ENCODE measurements at places on chromosomes 2 and 18.

DNA sequence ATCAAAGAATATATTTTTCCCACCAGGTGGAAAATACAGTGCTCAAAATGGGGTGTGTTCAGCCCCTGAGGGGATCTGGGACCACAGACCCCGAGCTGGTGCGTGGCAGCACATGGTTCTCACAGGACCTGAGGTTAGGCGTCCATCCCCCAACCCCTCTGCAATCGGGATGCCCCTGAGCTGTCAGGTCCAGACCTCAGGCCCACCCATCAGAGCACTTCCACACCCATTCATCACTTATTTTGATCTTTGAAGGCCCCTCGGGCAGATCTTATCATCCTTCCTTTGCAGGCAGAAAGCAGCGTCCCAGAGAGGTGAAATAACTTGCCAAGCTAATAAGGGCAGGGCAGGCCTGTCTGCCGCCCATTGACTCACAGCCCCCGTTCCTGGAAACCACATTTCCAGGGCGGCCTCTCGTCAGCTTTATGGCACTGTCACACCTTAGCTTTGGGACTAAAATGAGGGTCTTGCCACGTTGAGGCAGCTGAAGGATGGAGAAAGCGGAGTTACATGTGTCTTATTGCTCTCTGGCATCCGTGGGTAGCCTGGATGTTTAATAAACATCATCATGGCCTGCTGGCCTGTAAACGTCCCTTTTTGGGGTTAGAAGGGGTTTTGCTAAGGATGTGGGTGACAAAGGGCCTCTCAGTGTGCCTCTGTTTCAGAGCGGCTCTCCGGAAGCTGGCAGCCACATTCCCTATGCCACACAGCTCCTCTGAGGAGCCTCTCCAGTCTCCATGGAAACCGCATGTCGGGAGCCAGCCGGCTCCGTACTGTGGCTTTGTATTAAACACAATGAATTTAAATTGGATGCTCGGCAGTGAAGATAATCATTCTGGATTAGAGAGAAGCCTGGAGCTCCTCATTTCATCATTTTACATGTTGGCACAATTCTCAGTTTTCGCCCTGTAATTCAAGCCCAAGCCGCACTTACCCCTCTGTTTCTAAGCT, 58.3 kb upstream of the MAPRE3 start:
- peak; percentile 28 for DNase-seq

DNA sequence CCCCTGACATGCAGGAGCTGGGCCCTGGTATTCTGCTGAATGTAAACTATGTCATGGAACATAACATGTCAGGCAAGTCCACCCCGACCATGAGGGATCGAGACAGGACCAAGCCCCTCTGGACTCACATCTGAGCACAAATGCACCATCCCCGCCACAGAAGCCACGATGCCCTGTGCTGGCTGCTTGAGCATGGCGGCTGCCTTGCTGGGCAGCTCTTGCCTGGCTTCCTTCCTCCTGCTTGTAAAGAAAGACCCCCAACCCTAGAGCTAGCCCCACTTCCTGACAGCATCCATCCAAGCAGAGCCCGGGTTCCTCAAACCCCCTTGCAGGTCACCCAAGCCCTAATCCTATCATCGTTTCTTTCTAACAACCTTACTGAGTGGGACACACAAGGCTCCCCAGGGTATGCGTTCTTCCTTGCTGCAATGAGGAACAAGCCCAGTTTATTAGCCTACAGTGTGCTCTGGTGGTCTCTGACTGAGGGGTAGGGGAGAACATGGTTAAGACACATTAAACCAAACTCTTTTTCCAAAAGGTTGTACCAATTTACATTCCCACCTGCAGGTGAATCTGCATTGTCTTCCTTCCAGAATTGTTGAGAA, 26.6 kb downstream of the PTPN18 start:
- DNase-seq = no peak

GRCh38 chr2:234437642-234438304, 59.1 kb downstream of the ARL4C start:
- no peak for DNase-seq

DNA sequence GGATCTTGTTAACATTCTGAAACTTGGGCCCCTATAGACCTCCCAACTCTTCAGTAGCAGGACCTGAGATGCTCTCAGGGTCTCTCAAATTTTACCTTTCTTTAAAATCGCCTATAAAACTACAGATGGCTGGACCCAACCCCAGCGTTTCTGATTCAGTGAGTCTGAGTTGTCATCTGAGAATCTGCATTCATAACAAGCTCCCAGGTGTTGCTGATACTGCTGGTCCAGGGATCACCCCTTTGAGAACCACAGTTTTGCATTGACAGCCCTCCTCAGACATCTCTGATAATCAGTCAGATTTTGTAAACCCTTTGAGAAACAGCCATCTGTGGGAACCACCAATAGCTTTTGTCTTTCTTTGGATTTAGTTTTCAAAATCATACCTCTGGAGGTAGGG, 315.8 kb downstream of the CYRIA start:
- DNase-seq = no peak

GRCh38 chr2:86414996-86415395, 26.2 kb upstream of the KDM3A start:
- no peak for DNase-seq

DNA sequence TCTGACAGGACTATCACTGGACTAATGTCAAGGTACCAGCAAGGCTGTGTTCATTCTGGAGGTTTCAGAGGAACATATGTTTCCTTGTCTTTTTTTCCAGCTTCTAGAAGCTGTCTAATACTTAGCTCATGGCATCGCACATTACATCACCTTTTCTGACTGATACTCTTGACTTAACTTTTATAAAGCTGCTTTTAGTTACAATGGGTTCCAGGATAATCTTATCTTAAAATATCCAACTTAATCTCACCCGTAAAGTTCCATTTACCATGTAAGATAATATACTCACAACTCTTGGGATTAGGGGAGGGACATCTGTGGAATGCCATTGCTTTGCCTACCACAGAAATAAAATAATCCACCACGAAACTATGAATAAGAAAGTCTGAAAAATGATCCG, 394.2 kb downstream of the CDH19 start:
- no peak for DNase-seq

DNA sequence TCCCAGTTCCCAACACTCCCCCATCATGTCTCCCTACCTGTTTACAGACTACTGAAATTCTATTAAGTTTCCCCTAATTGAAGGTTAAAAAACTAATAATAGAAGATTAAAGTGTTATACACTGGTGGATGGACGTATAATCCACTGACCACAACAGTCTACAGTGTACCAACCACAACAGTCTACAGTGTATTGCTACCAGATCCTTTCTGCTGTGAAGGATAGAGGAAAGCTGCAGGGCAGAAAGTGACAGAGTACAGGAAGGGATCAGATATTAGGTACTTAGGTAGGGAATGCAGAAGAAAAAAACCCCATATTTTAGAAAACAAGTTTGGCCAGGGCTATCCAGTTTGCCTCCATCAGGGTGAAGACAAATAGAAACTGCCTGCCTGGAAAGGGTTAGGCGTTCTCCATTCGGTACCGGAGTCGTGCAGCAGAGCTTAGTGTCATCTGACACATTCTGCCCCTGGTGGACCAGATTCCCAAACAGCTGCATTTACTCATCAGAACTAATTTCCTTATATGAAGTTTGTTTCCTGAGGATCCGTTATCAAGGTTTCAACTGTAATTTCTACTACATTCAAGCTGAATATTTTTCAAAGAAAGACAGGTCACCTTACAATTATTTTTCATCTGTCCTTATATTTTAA, 49.9 kb downstream of the KLF7 start:
- peak; percentile 47 for DNase-seq

GRCh38 chr18:77077941-77078689, 54.5 kb downstream of the MBP start:
- peak; percentile 65 for DNase-seq

- no peak for DNase-seq
Measured at GRCh38 chr2:168203762-168204693, 43.4 kb downstream of the STK39 start.

DNA sequence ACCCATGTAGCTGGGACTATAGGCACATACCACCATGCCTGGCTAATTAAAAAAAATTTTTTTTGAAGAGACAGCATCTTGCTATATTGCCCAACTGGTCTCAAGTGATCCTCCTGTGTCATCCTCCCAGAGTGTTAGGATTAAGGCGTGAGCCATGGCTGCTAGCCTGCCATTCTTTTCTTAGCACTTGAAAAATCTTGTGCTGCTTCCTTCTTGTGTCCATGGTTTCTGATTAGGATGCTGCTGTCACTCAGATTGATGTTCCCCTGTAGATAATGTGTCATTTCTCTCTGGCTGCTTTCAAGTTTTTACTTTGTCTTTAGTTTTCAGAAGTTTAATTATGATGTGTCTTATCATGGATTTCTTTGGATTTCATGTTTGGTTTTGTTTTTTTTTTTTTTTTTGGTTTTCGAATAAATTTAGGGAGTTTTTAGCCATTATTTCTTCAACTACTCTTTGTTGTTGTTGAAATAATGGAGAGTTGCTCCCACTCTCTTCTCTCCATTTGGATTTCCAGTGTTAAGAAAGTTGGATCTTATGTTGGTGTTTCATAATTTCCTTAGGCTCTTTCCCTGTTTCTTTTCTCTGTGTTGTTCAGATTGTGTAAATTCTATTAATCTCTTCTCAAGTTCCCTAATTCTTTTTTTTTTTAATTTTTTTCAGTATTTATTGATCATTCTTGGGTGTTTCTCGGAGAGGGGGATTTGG, 2.5 kb downstream of the ATP9B start:
- peak; percentile 3 for DNase-seq

GRCh38 chr2:3778851-3779495, 75.6 kb downstream of the DCDC2C start:
- no peak for DNase-seq

DNA sequence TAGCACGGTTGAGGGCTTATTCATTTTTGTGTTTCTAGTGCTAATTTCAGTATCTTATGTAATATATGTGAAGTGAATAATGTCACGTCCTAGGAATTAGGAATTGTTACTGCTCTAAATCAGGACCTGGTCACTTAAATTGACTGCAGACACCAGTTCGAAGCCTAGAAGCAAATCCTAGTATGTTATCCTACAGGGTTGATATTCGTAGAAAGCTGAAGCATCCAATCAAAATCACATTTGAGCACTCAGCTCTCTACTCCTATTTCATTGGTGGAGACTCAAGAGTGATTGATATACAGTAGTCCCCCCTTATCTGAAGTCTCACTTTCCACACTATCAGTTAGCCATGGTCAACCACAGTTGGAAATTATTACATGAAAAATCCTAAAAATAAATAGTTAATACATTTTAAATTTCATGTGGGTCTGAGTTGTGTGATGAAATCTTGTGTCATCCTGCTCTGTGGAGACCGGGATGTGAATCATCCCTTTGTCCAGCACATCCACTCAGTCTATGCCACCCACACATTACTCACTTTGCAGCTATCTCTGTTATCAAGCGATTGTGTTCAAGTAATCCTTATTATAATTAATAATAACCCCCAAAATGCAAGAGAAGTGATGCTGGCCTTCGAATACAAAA, 35.2 kb upstream of the SCN9A start:
- DNase-seq = peak; percentile 93

DNA sequence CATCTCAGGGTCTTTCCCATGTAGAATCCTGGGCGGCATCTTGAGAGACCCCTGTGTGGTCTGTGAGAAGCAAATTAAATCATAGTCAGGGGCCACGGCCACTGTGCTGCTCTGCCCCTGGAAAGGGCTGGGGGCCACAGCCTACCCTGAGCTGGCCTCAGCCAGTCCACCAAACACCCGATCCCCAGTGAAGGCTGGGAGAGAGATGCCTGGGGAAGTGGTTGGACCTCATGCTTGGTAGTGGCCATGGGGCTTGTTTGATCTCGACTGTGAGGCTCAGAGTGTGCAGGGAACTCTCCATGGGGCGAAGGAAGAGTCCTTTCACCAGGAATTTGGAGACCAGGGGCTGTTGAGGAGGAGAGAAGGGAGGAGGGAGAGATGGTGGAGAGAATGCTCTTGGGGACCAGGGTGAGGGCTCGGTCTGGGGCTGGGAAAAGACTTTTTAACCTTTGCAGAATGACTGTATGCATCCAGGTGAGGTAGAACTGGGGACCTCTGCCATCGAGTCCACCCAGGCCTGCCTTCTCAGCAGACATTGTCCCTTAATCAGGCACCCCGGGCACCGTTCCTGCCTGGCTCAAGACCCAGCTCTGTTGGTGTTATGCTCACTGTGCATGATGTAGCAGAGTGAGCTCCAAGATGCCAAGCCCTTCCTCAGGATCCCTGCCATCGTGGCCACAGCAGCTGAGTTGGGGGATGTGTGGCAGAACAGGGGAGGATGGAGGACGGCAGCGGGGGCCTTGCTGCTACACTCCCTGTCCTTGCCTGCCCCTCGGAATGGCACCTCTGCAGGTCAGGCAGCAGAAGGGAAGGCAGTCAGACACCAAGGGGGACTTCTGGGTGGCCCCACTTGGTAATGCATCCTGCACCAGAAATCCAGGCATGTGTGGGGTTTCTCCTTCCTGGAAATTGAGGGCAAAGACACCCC, 249.9 kb downstream of the DYSF start:
- no peak for DNase-seq

DNA sequence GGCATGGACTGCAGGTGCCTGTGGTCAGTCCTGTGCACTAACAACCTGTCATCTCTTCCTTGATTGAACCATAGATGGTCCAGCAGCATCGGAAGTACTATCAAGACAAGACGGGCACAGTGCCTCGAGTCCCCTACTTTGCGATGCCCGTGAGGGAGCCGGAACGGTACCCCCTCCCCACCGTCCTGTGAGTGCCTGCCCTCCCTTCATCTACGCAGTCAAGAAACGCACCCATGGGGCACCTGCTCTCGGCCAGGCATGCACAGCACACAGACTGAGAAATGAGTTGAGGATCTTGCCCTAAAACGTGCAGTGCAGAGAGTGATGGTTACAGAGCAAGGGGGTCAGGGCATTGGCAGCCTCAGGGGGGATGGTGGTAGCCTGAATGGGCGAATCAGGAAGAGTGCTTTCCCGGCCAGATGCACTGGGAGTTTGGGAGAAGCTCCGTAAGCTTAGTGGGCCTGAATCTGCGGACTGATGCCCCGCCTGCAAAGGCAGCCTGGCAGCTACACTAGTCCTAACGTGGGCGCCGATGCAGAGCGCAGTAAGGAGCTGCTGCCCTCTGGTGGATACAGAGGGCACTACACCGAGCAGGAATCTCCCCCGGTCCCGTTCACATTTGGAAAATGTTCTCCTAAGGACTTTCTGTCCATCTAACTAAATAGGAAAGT, 63.6 kb downstream of the CIB4 start:
- DNase-seq = peak; percentile 69

DNA sequence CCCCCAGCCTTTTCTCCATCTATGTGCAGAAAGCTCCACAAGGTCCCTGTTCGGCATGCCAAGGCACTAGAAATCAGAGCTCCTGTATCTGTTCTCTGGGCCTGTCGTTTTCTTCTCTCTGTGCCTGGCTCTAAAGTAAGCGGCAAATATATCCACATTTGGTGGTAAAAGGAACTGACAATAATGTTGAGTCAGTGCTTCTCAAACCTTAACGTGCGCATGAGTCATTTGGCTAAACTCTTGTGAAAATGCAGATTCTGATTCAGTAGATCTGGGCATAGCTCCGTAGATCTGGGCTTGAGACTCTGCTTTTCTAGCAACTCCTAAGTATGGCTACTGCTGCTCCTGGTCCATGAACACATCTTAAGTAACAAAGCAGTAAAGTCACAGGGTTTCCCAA, 16.5 kb upstream of the ACSL3 start:
- DNase-seq = peak; percentile 92

Data from EH (cell line).